Caki2 (cell line): ENCODE measurements at places on chromosomes 12 and 14. TPM values are rescaled to one million over a fixed set of nuclear protein-coding genes. Genes with fewer than 3 reads are reported as not detected.
A peak's percentile ranks its signal among the peaks of the same experiment; 100 is the strongest.

- no peak for DNase-seq
Observed at GRCh38 chr12:68056300-68056699, 67.1 kb downstream of the IFNG-AS1 start.

GRCh38 chr12:61797266-61797665 lies 462.9 kb upstream of the USP15 start:
- DNase-seq: no peak

DNA sequence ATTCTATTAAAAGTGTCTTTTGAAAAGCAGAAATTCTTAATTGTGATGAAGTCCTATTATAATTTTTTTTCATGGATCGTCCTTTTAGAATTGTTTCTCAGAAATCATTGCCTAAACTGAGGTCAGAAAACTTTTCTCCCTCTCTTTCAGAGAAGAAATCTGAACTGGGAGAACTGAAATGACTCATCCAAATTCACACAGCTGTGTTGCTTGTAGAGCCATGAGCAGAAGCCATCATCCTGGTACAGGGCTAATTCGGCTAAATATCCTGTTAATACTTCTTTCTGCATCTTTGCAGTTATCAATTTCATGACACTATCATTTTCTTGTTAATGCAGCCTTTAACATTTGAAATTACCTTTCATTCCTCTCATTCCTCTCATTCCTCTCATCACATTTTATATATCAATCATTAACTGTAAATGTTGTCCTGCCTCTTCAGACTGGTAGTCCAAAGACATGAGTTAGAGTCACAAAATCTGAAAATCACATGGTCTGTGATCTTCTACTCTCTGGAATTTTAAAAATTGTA lies 15.5 kb downstream of the SLC15A5 start:
- peak; percentile 30 for DNase-seq

DNA sequence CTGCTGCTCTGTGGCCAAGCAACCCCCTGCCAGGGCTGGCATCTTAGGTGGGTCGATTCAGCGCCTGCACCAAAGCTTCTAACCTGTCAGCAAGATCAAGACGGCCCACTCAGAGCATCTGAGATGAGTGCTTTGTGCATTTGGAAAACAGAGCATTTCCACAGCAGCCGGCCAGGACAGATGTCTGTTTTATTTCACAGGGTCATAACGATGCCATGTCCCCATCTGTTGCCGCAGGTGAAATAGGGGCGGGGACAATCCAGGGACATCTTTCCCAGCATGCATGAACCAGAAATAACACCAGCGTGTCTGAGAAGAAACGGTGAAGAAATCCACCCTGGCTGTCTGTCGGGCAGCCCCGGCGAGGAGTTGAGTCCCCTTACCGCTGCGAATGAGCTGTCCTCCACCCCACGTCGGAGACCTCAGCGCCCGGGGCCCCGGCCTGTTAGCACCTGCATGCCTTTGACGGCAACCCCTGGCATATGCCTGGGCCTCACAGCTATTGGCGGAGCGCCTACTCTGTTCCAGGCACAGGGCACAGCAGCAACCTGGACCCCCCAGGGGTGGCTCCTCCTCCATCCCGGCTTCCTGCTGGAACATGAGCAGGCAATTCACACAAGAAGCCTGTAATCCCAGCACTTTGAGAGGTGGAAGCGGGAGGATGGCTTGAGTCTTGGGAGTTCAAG lies 30.6 kb upstream of the ULK1 start:
- no peak for DNase-seq

DNA sequence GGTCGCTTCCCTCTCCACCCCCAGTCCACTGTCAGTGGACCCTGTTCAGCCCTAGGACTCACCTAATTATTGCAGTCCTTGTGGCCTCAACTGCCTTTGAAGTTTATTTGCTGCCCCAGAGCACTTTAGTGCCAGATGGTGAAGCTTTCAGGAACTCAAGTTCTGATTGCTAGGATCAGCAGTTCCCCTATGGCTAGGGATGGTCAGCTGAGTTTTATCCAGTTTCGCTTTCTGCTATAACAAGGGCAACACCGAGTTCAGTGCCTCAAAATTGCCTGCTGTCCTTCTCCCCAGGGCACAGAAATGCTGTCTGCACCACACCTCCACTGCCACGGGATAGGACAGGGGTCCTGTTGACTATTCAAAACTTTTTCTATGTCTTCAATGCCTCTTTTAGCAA lies 295.0 kb downstream of the GPHN start:
- no peak for DNase-seq

GPN3 gene
- 22.0 and 82.1 TPM in 2 replicates for total RNA-seq

- no peak for DNase-seq
Observed at GRCh38 chr12:132686825-132687210, 324 bp downstream of the POLE start.

DNA sequence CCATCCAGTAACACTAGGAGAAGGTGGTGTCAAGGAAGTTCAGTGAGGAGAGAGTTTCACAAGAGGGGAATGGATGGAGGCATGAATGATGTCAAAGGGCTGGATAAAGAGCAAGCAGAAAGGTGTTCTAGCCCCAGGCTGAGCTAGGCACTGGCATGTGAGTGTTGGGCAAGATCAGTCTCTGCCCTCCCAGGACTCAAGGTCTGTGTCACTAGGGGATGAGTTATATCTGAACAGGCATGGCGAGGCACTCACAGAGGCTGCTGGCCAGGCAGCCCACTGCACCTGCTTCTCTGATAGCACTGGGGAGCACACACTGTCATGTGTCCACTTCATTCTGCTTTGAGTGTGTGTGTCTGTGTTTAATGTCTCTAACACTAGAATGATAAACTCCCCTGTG lies 903.8 kb downstream of the BCL11B start:
- DNase-seq: no peak

DNA sequence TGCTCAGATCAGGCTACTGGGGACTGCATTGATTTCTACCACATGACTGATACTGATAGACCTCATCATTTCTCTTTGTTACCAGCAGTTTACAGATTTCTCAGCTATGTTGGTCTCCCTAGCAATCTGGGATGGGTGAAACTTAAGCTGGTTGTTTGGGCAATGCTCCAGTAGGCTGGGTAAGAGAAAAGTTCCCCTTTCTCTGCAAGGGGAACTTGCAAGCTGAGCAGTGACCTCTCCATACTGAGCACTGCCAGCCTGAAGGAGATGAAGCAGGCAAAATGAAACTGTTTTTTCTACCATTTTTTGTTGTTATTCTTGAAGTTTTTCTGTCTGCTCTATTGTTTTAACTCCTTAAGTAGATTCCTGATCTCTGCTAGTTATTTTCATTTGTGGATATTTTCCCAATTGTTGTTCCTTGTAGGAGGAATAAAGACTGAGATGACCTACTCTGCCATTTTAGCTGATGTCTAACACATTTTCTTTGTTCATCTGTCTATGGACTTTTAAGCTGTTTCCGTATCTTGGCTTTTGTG lies 1.3 kb upstream of the OR4M1 start:
- no peak for DNase-seq

GRCh38 chr12:18752947-18753346 lies 15.0 kb downstream of the CAPZA3 start:
- DNase-seq: no peak

PTGR2 gene
- total RNA-seq: 4.4 and 6.5 TPM in 2 replicates

GRCh38 chr12:110861729-110862128 lies 14.9 kb downstream of the CCDC63 start:
- no peak for DNase-seq

- DNase-seq: no peak
Observed at GRCh38 chr14:91245029-91245428, 525 bp upstream of the GPR68 start.

GRCh38 chr14:60723116-60723906 lies 840 bp downstream of the SIX4 start:
- DNase-seq: peak; percentile 46

DNA sequence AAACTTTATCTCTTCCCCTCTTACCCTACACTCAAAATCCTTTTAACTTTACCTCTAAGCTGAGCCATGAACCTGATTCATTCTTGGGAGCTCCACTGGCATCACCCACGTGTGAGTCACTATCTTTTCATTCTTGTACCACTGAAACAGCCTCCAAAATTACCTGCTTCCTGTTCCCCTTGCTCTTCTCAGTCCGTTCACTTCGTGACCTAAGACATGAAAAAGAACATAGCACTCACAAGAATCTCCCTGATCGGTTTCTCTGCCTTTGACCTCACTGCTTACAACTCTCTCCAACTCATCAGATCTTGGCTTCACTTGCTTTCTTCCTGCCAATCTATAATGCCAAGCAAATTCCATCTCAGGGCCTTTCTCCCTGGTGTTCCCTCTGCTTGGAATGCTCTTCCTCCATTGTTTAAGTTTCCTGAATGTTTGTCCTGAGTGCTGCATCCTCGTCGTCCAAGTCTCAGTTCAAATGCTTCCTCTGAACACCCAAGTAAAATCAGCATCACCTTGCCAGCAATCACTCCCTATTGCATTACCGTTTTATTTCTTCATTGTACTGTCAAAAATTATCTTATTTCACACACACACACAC lies 9.2 kb downstream of the GLIPR1 start:
- DNase-seq: no peak

DNA sequence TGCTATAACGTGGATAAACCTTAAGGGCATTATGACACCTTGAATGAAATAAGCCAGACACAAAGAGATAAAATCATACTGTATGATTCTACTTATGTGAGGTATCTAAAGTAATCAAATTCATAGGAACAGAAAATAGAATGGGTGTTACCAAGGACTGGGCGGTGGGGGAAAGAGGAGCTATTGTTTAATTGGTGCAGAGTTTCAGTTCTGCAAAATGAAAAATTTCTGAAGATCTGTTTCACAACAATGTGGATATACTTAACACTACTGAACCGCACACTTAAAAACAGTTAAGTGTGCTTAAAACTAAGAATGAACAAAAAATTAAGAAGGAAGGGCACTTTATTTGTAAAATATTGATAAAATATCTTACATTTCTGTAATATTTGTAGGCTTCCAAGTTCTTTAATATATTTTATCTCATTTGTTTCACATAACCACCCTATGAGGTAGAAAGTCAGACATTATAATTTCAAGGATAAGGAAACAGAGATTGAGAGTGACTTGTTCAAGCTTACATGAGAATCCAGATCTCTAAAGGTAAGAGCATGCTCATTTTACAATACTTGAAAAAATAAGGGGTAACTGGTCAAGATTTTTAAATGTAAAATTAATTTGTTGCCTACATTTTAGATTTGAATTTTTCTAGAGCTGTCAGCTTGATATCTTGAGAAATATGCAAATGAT lies 14.9 kb downstream of the LTA4H start:
- no peak for DNase-seq

DNA sequence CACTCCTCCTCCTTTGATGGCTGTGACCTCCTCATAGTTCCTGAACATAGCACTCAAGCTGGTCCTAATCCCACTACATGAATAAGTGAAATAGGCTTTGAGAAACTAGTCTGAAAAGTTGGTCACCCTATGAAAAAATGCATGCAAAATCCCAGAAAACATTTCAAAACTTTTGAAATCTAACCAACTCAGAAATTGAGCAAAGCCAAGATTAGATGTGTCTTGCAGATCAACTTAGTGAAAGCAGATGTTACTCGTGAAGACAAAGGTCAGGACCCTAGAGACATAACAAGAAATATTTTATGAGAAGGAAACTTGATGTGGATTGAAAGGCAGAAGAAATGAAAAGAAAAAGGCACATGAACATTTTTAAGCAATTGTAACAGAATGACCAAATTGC lies 63.3 kb downstream of the TSHR start:
- DNase-seq: no peak

- DNase-seq: no peak
Observed at GRCh38 chr12:47709671-47710070, 3.8 kb upstream of the RPAP3 start.

GRCh38 chr14:50594577-50595316 lies 34.8 kb downstream of the ATL1 start:
- no peak for DNase-seq

MDM2 gene
- total RNA-seq: 54.8 and 96.3 TPM in 2 replicates

DNA sequence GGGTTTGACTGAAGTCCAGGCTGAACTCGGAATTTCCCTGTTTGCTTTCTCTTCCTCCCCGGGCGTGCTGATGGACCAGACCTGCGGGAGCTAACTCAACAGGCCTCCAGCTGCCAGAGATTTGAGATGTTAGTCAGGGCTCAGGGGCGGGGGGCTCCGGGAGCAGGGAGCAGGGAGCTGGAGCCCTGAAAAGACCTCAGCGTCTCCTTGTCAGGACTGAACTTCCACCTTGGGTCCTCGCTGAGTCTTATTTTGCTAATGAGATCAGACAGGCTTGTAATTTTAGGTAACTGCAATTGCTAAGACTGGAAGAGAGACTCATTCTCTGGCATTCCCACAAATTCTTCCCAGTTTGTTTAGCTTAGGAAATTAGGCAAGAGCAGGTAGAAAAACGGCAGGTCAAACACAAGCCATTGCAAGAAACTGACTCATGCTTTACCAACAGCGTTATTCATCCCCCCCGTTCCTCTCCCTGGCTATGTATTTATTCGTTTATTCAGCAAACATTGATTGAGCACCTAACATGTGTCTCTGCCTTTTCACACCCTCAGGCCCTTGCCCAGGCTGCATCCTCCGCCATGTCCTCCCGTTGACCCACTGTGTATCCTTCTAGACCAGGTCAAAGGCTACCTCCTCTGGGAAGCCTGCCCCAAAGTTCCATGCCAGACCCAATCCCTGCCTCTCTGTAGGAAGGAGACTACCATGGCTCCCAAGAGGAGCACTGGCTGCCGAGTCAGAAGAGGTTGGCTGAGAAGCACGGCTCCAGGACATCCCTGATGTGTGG lies 80.4 kb upstream of the DIO3 start:
- peak; percentile 61 for DNase-seq

- DNase-seq: peak; percentile 18
Observed at GRCh38 chr14:19949218-19949617, 18.5 kb downstream of the OR4K1 start.

DNA sequence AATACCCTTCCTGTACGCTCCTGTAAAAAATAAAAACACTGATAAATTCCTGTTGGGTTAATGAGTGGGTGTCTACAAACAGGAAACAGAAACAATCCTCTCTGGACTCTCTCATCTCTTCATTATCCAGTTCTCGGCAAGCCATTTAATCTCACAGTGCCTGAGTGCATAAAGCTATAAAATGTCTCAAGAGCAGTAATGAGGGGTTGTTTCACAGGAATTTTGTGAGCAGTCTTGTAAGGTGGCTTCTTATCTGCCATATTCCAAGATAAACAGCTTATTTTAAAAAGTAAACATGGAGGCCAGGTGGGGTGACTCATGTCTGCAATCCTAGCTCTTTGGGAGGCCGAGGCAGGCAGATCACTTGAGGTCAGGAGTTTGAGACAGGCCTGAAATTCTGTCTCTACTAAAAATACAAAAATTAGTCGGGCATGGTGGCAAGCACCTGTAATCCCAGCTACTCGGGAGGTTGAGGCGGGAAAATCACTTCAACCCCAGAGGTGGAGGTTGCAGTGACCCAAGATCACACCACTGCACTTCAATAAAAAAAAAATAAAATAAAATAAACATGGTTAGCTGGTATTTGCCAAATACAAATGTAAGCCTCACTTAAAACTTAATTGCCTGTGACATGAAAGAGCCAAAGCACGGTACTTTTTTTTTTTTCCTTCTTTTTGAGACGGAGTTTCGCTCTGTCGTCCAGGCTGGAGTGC lies 54.0 kb downstream of the CLIP1 start:
- DNase-seq: peak; percentile 84

CRACR2A gene
- 0.27 TPM in 1 of 2 replicates, not detected in the other for total RNA-seq
